ENCODE measurements at places on chromosomes 6 and 20.

DNA sequence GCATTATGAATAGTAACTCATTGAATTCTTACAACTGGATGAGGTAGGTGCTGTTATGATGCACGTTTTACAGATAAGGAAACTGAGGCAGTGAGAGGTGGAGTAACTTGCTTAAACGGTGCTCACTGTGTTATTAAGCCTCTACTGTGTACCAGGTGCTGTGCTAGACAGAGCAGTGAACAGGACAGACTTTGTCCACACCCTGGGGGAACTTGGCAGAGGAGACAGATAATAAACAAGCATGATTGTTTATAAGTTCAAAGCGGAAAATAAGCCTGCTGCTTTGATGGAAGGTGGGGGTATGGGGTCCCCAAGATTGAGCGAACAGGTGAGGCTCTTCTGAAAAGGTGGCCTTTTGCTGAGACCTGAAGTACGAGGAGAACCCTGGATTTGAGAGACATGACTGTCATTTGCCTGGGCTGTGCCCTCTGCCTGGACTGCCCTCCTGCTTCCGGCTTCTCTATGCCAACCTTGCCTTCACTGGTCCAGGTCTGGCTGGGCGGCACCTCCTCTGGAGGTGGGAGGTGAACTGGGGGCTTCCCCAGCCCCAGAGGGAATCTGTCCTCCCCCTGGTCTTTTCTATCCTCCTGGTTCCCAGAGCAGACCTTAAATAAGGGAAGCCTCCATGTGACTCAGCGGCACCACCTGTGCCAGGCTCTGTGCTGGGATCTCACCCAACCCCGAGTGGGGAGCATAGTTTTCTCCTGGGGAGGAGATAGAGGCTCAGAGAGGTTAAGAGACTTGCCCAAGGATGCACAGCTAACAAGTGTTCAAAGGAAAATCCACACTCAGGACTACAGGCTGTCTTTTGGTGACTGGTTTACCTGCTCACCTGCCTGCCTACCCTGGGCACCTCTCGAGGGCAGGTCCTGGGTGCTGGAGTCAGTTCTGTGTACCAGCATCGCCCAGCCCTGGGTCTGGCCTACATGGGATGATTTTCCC, 59.1 kb downstream of the CEBPB start:
- DNase-seq = no peak

DNA sequence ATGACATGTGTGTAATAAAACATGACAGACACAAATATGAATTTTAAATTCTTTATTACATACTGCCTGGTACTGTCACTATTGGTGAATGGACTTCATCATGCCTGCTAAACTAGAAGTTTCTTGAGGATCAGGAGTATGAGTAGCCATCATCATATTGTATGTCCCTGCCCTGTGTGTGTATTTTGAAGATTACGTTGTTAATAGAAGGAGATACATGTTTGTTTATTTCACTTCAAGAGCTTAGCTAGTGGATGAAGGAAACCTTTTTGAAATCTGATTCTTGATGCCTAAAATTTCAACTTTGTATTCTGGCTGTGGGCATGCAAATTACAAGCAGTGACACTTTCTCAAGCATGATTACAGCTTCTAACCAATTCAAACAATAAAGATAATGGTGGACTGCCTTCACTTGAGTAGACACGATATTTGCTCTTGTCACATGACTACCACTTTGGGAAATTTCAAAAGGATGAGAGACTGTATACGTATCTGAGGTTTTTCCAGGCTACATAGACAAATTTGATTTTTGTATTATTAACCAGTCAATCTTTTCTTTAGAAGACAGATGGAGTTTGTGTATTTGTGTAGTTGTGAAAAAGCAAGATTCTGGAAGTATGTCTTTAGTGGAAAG, 3.5 kb downstream of the TBPL1 start:
- no peak for DNase-seq

DNA sequence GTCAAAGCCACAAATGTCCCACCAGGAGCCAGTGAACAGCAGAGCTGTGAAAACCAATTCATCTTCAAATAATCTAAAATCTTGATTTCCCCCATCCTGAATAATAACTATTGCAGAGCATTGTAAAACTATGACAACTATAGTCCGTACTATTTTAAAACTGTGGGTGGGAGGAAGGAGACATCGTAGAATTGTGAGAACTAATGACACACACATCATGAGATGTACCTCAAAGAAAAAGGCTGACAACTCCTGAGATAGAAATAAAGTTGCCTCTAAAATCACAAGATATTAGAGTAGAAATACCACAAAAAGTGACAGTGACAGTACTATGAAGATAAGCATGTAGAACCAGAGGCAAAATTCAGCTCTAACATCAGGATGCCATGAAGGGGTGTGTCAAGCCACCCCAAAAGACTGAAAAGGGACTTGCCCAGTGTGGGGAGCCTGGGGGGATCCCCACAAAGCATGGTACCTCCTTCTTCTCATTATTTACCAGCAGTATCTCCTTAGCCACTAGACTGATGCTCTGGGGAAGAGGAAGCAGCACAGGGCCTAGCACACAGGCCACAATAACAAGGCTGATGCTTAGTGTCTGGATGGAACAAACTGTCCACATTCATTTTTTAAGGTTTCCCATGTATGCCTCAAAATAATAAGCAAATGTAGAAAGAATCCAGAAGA, 13.4 kb downstream of the NAPB start:
- DNase-seq = no peak

GRCh38 chr6:160106010-160106409, 15.6 kb upstream of the SLC22A1 start:
- DNase-seq = no peak

- DNase-seq = no peak
These were observed 65.1 kb upstream of the PLEKHG1 start for GRCh38 chr6:150534553-150534952.

- no peak for DNase-seq
These were observed 13.5 kb upstream of the ANKRD60 start for GRCh38 chr20:58241766-58242465.

DNA sequence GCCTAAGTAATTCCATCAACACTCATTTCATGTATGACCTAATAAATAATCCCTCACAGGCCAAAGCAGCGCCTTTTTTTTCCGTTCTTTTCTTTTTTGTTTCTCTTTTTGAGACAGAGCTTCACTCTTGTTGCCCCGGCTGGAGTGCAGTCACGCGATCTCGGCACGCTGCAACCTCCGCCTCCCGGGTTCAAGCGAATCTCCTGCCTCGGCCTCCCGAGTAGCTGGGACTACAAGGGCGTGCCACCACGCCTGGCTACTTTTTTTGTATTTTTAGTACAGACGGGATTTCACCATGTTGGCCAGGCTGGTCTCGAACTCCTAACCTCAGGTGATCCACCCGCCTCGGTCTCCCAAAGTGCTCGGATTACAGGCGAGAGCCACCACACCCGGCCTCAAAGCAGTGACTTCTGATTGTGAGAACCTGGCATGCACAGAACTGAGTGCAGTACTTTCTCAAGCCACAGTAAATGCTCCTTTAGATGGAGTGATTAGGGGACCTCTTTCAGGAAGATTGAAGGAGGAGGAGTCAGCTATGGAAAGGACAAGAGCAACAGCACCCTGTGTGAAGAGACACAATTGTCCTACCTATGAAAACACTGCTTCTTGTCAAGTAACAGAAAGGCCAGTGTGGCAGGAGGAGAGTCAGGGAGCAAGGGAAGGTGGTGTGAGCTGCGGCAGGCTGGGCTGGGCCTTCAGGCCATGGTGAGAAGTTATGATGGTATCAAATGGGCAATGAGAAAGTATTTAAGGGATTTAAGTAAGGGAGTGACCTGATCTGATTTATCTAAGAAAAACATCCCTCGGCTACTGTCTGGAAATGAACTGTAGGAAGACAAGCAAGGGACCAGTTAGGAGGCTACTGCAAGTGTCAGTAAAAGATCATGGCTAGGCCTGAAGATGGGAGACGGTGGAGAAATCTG, 1.7 kb upstream of the SCAF8 start:
- no peak for DNase-seq

DNA sequence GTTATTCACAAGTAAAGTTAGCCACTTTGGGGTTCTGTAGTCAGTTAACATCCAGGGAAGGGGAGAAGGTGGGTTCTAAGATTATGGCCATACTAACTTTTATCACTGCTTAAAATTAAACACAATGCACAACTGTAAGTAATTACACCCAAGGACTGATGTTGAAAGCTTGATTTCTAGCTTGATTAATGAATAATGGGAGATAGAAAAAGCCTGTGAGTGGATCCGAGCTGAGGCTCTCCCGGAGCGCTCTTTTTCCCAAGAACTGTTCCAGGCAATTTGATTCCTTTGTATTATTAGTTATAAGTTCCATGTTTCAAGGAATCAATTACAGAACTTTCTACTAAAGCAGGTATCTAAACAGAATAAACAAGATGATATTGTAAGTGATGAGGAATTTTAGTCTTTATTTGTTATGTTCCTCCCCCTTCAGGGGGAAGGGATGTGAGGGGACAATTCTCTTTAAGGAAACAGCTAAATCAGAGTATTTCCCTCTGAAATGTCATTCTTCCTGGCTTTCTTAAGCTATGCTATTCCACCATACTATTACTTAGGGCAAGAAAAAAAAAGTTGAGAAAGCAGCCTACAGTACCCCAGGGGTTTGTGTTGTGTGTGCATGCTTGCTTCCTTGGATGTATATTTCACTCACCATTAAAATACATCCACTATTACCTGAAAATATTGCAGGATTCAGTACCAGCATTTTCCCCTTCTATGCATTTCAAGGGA, 3.8 kb downstream of the TSHZ2 start:
- DNase-seq = no peak

All from right cardiac atrium (tissue), 5 donors.